B cell (primary cell): ENCODE measurements at places on chromosomes 6 and 20.

DNA sequence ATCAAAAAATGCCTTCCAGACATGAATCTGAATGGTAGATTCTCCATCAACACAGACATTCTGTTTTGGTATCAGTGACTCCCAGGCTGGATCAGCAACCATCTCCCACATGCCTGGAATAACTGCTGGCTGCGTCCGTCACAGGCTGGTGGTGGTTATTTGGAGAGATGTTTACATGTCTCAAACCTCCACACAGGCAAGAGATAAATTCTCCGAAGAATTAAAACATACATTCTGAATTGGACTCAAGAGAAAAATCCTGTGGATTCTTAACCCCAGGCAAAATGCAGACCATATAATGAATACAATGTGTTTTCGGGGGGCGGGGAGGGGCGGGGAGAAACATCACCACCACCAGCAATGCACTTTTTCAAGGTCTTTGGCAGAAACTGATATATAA, 108.2 kb downstream of the THBS2 start:
- DNase-seq = no peak

GRCh38 chr6:148682252-148682651, 64.6 kb upstream of the UST start:
- DNase-seq = no peak

- DNase-seq = no peak
Measured at GRCh38 chr20:58565461-58566175, 50.4 kb upstream of the APCDD1L start.

GRCh38 chr6:147429794-147430193, 78.7 kb upstream of the SAMD5 start:
- DNase-seq = no peak

- no peak for DNase-seq
Measured at GRCh38 chr6:41464019-41464418, 82.2 kb upstream of the FOXP4 start.

DNA sequence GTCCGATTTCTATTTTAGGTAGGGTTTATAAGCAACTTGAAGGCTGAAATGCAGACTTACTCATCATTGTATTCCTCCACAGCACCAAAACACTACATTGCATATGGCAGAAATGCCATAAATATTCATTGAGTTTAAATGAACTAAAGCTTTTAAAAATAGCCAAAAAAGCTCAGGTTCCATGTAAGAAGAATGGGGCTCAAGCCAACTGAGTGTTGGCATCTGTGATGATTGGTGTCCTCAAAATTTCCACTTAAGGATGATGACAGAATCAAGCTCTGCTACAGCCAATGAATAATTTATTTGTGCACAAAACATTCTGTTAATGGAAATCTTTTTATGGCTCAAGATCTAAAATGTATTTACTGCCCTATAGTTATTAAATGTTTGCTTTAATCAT, 115.4 kb downstream of the HIVEP2 start:
- no peak for DNase-seq

GRCh38 chr6:44044154-44044539, 83.1 kb downstream of the MRPL14 start:
- DNase-seq = no peak

- no peak for DNase-seq
Measured at GRCh38 chr6:3371222-3371949, 85.5 kb downstream of the SLC22A23 start.
